ENCODE measurements at places on chromosomes 12 and 14.
A peak's percentile ranks its signal among the peaks of the same experiment; 100 is the strongest.

GRCh38 chr14:92731622-92732115 lies 16.8 kb downstream of the LGMN start:
- no peak for DNase-seq

DNA sequence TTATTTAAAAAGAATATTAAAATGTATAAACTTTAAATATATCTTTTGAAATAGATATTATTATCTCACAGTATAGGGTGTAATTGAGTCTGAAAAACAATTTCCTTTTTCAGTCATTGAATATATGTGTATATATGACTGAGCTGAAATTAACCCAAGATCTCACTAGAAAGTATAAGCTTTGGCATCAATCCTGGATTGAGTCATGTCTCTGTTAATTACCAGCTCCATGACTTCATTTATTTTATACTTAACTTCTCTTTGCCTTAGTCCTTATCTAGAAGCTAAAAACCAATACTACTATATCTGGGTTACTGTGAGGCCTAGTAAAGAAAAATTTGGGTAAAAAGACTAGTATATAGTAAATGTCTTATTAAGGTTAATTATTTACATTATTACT lies 1020.3 kb downstream of the LRFN5 start:
- no peak for DNase-seq

DNA sequence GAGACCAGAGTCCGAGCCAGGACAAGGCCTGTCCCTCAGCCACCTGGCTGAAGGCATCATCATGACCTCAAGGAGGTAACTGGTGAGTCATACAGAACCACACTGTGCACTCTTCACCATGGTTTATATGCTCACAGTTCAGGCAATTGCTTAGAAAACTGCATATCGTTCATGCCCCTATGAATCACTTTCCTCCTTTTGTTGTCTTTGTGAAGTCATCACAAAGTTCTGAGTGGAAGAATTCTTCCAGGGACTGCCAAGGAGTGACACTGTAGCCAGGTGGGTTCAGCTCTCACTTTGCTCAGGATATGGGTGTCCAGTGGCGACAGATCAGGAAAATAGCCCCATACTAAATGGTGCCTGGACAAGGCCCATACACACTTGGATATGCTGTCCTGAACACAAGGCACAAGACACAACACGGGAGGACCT lies 92.5 kb downstream of the DPF3 start:
- DNase-seq = no peak

GRCh38 chr14:73458183-73458976 lies at the start of gene NUMB:
Gene NUMB, minus strand, starts transcription at chr14:73458546. Its CDS starts 102,795 bp downstream, at chr14:73355751.
- DNase-seq = peak; percentile 100

GRCh38 chr12:23523339-23523738 lies 426.1 kb downstream of the SOX5 start:
- DNase-seq = no peak

GRCh38 chr12:13154831-13155230 lies 41.7 kb upstream of the EMP1 start:
- no peak for DNase-seq

DNA sequence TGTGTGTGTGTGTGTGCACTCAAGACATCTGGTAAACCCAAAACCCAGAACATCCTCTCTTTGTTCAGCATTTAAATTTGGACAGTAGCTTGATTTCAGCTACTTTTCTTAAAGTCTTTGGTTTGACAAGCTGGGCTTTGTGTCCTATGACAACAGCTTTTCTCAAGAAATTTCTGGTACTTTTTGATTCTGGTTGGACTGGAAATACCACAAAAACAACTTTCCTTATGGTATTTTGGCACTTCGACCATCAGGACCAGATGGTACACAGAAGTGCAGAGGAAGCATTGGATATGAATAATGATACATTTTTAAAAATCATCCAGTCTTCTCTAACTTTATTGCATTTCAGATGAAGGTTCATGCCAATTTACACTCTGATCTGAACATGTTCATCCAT lies 286.6 kb upstream of the FLRT2 start:
- no peak for DNase-seq

DNA sequence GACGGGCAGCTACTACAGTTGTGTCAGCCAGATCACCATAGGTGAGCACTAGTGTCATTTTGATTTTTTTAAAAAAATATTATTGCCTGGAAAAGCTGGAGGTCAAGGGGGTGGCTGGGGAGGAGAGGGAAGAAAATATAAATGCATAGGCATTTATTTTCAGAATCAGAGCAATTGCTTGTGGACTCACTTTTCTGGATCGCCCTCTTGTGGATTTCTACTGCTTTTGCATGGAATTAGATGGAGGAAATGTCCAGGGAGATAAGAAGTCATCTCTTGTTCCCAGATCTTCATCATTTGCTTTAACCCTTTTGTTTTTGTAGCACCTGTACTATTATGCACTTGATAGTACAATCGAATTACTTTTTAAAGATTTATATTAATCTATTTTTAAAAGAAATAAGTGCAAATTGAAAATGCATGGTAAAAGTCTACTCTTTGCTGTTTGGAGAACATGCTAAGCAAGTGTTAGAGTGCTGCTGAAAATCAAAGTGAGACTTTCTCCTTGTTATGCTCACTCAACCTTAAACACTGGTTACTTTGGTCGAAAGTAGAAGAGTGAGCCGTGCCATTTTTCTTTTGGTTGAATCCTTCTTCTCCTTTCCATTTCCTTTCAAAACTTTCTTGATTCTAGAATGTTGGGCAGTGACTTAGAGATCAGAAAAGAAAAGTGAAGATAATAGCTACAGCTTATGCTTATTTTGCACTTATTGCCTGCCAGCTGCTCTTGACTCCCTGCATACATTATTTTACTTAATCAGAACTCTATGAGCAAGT lies 60.6 kb upstream of the ANO4 start:
- peak; percentile 63 for DNase-seq

DNA sequence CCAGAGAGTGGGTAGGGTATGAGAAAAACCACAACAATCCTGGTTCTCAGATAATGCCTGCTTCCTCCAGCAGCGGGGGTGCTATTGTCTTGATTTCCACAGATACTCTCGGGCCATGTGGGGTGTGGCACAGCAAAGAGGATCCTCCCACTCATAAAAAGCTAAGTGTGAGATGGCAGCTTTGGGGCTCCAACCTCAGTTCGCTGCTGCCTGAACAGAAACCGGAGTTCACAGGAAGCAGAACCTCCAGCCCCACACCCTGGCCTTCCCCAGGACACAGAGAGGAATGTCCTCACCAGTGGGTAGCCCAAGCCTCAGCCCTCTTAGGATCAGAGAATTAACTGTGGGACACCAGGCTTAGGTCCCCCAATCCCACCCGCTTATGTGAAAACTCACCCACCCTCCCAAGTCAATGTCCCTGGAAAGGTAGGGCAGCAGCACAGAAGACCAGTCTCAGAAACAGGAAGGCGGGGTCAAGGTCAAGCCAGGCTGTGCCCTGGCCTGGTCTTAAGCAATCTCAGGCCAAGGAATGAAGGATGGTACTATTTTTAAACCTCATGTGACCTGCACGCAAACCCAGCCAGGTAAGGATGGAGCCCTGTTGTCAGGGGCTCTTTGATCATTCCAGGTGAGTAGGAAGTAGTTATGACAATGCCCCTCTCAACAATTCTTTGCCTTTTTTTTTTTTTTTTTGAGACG lies 9.0 kb downstream of the KCTD10 start:
- no peak for DNase-seq

- DNase-seq = no peak
Measured at GRCh38 chr14:101654051-101654450, 92.8 kb downstream of the DIO3 start.

GRCh38 chr14:102262929-102263462 lies 42.0 kb downstream of the MOK start:
- DNase-seq = no peak

GRCh38 chr14:37594238-37594970 lies 645 bp downstream of the FOXA1 start:
- DNase-seq = no peak

DNA sequence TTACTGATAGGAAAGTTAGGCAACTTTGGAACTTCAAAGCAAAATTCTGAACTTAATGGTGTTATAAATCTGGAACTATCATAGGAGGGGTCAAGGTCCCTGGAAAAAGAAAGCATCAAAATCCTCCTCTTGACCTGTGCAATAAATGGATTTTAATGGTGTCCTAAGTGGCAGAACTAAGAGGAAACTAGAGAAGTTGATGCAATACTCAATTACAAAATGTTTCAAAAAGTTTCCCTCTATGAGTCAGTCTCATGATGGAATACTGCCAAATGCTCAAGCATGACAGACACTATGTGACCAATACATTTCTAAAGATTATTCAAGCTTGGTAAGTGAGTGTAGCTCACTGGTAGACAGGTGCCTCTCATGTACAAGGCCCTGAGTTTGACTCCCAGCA lies 47.7 kb upstream of the ERGIC2 start:
- DNase-seq = peak; percentile 4

DNA sequence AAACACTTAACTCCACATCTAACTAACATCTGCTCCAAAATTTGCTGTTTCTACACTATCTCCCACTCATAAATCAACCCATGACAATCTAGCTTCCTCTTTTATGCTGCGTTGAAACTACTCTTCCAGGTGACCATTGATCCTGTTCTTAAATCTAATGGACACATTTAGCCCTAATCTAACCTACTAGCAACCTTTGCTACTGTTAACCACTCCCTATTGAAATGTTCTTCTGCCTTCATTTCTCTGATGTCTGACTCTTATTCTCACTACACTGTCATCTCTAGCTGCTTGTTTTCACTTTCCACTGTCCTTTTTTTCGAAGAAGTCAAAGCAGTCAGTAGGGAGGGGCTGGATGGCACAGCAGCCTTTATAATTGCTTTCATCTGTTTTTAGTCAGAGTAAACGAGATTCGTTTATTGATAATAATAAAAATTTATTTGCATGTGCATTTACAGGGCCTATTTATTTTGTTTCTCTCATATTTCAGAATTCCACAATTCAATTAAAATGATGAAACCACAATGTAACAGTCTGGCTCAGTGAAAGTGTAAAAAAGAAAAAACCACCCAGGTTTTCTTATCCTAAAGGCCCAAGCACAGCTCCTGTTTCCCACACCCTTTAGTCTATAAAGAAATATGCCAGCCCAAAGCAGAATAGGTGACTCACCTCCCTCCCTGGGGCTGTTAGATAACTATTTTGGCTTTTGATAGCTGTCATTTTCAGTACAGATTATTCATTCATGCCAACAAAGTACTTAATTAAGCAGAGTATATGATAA lies 44.9 kb downstream of the ATP2B1 start:
- DNase-seq = no peak

DNA sequence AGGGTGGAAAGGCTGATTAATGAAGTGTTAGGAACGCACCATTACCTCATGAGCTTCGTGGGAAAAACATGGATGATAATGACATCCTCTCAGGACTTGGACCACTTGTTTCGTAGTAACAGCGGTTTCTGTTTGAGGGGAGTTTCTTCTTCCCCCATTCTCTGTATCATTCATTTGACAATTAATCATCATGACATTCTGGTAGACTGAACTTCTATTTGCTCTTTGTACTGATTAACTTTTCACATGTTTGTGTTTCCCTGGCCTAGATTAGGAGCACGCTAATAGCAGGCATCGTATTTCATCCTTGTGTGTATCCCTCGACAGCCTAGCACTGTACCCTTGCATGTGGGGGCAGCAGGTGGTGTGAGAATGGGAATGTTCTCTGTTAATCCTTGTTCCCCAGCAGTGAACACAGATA lies 8.0 kb downstream of the LRRC74A start:
- DNase-seq = no peak

DNA sequence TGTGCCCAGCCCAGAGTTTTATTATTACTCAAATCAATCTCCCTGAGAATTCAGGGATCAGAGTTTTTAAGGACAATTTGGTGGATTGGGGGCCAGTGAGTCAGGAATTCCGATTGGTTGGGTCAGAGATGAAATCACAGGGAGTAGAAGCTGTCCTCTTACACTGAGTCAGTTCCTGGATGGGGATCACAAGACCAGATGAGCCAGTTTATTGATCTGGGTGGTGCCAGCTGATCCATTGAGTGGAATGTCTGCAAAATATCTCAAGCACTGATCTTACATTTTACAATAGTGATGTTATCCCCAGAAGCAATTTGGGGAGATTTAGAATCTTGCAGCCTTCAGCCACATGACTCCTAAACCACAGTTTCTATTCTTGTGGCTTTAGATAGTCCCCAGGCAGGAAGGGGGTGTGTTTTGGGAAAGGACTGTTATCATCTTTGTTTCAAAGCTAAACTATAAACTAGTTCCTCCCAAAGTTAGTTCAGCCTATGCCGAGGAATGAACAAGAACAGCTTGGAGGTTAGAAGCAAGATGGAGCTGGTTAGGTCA lies 89.1 kb upstream of the CNOT2 start:
- no peak for DNase-seq

DNA sequence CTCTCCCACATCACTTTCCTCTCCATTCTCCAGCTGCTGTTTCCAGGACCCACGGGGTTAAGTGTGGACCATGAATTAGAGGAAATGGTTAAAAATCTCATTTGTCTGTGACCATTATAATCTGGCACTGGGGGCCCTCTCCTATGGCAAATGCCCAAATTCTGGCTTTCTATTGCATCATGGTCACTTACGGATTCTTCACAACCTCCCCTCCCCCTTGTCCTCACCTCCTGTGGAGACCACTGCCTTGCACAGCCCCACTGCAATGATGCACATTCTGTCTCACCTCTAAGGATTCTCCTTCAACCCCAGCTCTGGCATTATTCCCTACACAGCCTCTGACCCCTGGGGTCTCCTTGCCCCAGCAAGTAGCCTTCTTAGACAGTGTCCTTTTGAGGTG lies 18.9 kb downstream of the BCAT1 start:
- DNase-seq = no peak

DNA sequence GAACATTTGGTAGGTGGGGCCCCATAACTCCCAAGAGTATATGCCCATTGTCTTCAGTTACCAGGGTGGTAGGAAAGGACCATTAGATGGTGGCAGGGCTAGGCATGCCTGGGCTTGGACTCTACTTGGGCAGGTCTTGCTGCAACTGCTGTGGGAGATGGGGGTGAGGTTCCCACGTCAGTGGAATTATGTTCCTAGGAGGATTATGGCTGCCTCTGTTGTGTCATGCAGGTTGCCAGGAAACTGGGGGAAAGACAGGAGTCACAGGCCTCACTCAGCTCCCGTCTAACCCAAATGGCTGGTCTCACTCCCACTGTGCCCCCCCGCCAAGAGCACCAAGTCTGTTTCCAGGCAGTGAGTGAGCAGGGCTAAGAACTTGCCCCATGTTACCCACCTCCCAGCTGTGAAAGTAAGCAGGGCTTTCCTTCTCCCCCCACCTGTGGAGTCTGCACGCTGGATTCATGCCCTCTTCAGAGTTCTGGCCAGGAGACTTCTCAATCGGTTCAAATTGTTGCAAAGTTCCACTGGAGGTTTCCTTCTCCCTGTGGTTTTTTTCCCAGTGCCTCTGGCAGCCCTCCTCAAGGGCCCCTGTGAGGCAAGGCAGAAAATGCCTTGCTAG lies 337.5 kb downstream of the CCDC91 start:
- DNase-seq = no peak

GRCh38 chr14:53494587-53494986 lies 341.5 kb upstream of the DDHD1 start:
- DNase-seq = no peak

DNA sequence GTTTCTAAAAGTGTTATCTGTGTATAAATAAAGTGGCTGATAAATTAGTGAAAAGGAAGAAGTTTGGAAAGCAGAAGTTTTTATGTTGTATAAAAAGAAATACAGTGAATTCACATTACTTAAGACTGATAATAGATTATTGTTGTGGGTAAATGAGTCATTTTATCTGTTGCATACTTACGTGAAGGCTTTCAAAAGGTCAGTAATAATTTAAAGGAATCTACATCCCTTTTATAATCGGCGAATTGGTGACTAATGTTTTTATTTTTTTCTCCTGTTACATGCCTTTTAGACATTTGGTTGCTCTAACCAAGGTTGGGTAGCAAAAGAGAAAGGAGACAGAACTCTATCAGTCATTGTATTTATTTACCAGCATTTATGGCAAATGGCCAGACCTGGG lies 155.9 kb downstream of the SLC41A2 start:
- DNase-seq = no peak

GRCh38 chr12:100868487-100868886 lies 73.9 kb downstream of the ANO4 start:
- no peak for DNase-seq
